ENCODE measurements at places on chromosomes 5 and 9.

DNA sequence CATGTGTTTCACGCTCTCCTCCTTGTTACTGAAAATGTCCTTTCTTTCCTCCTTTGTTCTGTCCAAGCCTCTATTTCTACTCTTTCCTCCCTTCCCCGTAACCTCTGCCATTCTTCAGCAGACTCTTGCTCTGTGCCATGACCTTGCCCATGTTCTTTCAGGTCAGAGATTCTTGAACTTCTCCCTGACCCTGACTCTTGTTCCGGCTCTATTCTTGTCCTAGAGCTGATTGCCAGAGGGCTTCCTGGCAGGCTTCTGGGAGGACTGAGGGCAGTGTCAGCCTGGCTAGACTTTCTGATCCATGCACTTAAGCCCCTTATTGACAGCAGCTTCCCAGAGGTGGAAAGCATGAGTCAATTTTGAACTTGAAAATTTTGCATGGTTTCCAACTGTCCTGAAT, 174.2 kb downstream of the TMEM161B start:
- no peak for DNase-seq

- peak; percentile 52 for DNase-seq
Measured at GRCh38 chr5:74631081-74631953, 9.2 kb downstream of the ENC1 start.

GRCh38 chr9:93955111-93955980, at the start of gene BARX1:
BARX1 (minus strand) TSS chr9:93955355; CDS start chr9:93955146, 209 bp downstream.
- no peak for DNase-seq

DNA sequence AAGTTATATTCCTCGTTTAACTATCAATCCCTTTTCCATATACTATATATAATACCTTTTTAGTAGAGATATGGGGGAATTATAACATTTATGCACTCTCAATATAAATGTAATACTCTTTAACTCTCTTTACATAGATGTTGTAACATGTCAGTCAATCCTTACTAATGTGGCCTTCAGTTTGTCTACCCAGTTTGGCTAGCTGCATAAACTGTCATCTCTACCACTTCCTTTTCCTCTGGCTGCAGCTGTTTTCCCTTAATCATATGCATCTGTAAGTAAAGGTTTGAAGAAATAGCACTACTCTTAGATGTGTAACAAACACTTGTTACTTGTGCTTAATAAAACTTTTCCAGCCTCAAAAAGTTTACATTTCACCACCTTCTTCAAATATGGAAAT, 13.4 kb downstream of the ABHD17B start:
- peak; percentile 49 for DNase-seq

- no peak for DNase-seq
Measured at GRCh38 chr9:83208065-83208850, 145.3 kb upstream of the RASEF start.

DNA sequence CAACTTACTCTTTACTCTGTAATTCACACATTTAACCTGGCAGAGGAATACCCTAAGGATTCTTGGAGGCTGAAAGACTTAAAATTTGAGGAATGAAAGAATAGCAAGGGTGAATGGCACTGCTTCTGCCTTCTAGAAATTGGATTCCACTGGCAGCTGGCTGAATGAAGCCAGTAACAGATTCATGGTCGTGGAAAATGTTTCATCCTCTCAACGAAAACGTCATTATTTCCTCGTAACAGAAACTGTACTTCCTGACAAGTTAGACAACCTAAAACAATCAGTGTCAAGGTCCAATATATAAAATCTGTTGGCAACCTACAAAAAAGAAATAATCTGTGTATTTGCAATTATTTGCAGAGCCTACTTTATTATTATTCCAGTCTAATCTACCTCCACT, 39.7 kb downstream of the BNC2 start:
- no peak for DNase-seq

GRCh38 chr9:17906176-17906840, 327.4 kb downstream of the SH3GL2 start:
- no peak for DNase-seq

DNA sequence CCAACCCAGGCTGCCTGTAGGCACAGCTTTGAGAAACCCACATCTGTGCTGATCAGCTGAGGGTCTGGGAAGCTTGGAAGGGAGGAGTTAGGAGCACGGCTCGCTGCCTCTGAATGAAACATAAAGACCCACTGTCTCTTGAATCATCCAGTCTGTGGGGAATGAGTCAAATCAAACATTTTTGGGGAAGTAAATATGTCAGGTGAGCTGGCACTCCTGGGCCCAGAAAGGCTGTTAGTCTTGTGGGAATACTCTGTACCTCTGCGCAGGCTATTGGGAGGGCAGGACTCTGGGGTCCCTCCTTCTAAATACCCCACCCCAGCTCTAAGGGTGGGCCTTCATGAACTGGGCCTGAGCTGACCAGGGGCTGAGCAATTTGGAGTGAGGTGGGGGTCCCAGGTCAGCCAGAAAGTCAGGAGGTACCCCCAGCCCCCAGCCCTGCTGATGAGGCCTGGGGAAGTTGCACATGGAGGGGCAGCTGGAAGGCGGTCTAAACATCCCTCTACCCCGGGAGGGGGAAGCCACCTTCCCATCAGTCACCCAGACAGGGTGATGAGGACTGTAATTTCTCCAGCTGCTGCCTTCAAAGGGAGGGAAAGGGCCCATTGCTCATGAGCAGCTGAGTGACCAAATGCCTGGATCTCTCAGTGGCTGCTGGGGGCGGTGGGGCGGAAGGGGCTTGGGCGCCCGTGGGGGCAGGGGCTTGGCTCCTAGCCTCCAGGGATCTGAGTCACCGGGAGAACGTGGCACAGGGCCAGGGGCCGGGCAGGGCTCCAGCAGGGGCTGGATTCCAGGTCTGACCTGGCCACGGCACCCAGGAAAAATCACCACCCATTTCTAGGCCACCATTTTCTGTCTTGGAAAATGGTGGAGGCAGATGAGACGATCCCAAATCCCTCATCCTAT, 10.8 kb downstream of the FIBCD1 start:
- no peak for DNase-seq

DNA sequence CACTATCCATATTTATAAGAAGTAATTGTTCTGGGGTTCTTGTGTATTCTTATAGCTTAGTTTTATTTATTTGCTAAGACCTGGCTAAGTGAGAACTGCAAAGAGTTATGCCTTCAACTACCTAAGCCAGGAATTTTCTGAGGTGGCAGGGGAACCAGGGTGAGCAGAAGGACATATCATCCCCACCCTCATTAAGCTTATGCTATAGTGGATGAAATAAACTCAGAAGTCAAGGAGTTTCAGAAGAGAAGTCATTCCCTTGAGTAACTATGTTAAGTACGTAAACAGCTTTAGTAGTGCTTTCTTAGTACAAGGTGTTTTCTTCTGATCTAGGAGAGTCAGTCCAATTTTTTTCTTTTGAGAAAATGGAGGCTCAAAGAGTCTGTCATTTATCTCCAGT, 41.7 kb downstream of the STK32A start:
- no peak for DNase-seq

DNA sequence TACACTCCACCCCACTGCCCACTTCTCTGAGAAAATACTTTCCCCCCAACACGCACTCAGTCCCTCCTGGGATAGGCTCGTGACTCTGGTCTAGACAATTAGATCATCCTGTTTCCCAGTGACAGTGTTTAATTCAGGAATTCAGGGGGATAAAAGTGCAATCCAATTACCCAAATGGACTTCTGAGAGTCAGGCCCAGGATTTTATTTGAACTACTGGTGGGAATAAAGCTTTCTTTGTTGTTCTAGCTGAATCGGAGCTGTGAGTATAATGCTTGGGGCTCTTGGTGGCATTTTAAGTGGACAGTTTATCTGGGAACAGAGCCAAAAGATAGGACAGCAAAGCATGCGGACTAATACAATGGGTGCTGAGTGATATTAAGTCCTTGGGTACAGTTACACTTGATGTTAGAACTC, 683.3 kb downstream of the MAT2B start:
- DNase-seq, result no peak

DNA sequence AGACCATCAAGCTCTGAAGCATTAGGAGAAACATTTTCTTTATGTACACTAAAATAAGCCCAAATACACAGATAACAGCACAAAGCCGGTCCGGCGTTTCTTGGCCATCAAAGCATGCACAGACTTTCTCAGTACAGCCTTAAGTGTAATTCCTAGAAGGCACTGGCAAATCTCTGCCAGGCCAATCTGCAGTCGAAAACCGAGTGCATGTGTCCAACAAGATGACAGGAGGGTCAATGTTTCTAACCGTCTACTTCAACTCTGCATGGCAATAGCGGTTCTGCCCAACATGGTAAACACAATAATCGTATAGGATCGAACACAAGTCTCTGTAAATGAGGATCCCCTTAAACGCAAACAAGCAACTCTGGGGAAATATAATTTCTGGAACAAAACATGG, 1.1 kb downstream of the ARL15 start:
- DNase-seq, result no peak

- DNase-seq, result no peak
Measured at GRCh38 chr9:72649127-72649442, 127.7 kb downstream of the TMC1 start.

Data from CD4-positive, alpha-beta T cell treated with Interleukin-2 at 100 ng/mL for 4 hours (primary cell).